ENCODE measurements at places on chromosomes 5 and 9.

DNA sequence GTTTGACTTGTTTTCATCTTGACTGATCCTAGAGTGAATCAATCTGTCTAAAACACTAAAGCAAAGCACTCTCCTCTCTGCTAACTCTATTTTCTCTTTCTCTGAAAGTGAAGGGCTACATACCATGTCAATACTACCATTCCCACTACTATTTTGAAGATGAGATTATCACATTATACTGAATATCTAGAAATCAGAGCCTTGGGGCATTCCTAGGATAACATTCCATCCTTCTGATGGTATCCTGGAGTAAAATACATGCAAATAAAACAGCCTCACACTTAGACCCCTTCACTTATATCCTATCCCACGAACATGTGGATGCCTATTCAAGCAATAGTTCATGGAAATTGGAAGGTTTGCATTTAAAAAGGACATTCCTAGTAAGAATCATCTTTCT is 309.3 kb upstream of the ACTBL2 start:
- no peak for DNase-seq

GRCh38 chr5:174827558-174827957 is 103.2 kb downstream of the MSX2 start:
- DNase-seq = no peak

DNA sequence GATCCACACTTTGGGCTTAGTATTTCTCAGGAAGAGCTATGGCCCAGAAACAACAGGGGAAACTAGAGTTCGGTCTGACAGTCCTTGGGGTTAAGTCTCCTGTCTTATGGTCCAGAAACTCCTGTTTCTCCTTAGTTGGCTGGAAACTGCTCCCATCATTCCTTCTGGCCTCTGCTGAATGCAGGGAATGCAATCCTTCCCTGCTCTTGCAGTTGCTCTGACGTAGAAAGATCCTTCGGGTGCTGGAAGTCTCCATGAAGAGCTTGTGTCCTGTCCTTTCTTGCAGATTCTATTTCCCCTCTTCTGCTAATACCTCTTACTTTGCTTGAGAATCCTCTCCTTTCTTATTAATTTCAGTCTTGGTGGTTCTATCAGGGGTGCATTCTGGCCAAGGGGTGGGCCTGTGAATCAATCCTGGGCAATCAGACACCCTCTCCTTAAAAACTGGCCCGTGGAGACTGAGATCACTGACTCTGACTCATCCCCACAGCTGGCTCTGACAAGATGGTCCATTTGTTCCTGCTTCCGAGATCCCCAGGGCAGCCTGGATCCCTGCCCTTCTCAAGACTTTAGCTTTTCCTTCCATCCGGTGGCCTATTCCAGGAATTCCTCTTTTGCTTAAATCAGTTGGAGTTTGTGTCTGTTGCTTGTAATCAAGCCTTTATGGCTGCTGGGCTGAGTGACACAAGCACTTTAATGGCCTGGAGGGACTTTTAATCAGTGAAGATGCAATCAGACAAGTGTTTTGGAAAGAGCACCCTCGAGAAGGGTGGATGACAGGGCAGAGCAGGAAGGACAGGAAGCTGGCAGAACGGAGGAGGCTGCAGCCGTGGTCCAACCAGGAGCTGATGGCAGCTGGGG is 23.7 kb downstream of the PTGS1 start:
- DNase-seq = no peak

GRCh38 chr5:127564002-127564769 is 46.7 kb downstream of the PRRC1 start:
- DNase-seq = peak; percentile 17

- DNase-seq = no peak
Measured at GRCh38 chr5:96961053-96961452, 25.2 kb downstream of the LNPEP start.

GRCh38 chr9:86605303-86605702 is 251.1 kb upstream of the TUT7 start:
- no peak for DNase-seq
